ENCODE measurements at places on chromosomes 6 and 20.
A peak's percentile ranks its signal among the peaks of the same experiment; 100 is the strongest.

GRCh38 chr20:7937328-7937727 lies 2.9 kb downstream of the HAO1 start:
- no peak for DNase-seq

GRCh38 chr20:13322621-13323020 lies 101.5 kb downstream of the ISM1 start:
- no peak for DNase-seq

GRCh38 chr20:20456741-20457140 lies 88.8 kb downstream of the INSM1 start:
- DNase-seq = no peak

GRCh38 chr6:145006914-145007313 lies 721.8 kb downstream of the UTRN start:
- DNase-seq = no peak

- peak; percentile 59 for DNase-seq
Measured at GRCh38 chr6:155327326-155328073, 13.2 kb upstream of the TFB1M start.

DNA sequence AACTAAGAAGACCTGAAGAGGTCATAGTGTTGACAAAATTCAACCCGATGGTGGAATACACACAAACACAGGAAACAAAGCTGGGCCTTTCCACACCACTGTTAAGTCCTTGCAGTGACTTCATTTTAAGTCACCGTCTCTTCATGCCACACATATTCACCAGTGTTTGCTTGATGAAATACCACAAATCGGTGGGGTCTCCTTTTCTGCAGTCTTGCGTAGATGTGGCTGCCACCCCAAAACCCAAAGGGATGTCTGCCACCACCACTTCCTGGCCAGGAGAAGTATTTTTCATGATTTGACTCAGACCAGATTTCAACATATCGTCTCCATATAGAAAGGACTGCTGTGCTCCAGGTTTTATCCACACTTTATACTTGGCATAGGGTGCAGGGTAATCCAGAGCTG lies 11.0 kb upstream of the COL10A1 start:
- DNase-seq = no peak

- no peak for DNase-seq
Measured at GRCh38 chr6:81744131-81744530, 8.3 kb downstream of the TENT5A start.

- DNase-seq = no peak
Measured at GRCh38 chr6:40962241-40962640, 76.8 kb downstream of the UNC5CL start.

GRCh38 chr20:38126932-38127621 lies 38.0 kb downstream of the TGM2 start:
- peak; percentile 29 for DNase-seq

- DNase-seq = no peak
Measured at GRCh38 chr6:132131758-132132157, 180.6 kb upstream of the CCN2 start.

DNA sequence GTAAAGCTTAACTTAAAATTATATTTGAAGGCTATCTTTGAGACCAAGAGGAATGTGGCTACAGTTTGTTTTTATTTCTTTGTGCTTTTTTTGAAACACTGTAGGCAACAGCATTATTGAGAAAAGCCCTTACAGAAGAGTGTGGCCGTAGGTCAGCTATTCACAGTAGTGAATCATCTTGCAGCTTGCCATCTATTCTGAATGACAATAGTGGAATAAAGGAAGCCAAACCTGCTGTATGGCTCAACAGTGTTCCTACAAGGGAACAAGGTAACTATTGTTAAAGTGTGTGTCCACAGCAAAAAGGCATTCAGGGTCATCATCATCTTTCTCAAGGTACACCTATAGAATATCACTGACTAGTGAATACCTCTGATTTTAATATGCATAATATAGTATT lies 88.5 kb downstream of the KIZ start:
- no peak for DNase-seq

GRCh38 chr6:88004707-88005106 lies 42.9 kb upstream of the SPACA1 start:
- no peak for DNase-seq

DNA sequence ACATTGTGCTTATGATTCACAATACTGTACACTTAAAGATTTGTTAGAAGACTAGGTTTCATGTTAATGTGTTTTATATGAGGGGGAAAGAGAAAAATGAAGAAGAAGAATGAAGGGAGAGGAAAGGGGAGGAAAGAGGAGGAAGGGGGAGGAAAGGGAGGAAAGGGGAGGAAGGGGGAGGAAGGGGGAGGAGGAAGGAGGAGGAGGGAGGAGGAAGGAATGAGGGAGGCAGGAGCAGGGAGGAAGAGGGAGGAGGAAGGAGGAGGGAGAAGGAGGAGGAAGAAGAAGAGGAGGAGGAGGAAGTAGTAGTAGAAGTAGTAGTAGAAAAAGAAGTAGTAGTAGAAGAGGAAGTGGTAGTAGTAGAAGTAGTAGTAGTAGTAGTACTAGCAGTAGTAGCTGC lies 70.6 kb downstream of the COL21A1 start:
- no peak for DNase-seq

DNA sequence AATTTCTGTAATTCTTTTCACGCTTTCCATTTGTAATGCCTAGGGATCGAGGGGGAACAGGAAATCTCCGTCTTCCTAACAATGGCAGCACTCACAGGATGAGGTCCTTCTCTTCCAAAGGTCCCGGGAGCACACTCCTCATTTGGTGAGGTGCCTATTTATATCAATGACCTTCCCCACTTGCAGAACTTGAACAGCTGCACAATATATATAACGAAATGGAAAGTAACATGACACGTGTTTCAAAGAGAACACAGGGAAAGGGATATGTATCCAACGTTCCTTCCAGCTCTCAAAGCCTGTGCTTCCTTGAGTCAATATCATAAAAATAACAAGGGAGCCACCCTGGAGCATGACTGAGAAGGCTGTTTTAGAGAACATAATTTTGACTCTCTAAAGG lies 78.6 kb upstream of the RBM24 start:
- no peak for DNase-seq

DNA sequence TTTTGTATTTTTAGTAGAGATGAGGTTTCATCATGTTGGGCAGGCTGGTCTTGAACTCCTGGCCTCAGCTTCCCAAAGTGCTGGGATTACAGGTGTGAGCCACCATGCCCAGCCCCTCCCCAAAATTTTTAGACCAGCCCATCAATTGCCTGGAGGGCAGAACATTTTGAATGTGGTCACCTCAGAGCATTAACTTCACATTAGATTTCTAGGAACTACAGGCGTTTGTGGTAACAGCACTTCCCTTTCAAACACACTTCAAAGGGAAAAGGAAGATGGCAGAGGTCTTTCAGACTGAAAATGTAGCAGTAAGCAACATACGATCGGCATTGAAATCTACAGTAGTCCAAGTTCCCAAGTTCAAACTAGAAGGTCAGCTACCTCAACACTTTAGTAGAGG lies 12.3 kb upstream of the SLA2 start:
- DNase-seq = no peak

- no peak for DNase-seq
Measured at GRCh38 chr20:34213213-34213612, 28.0 kb upstream of the ASIP start.

- DNase-seq = no peak
Measured at GRCh38 chr6:157487110-157487773, 106.3 kb downstream of the ZDHHC14 start.

DNA sequence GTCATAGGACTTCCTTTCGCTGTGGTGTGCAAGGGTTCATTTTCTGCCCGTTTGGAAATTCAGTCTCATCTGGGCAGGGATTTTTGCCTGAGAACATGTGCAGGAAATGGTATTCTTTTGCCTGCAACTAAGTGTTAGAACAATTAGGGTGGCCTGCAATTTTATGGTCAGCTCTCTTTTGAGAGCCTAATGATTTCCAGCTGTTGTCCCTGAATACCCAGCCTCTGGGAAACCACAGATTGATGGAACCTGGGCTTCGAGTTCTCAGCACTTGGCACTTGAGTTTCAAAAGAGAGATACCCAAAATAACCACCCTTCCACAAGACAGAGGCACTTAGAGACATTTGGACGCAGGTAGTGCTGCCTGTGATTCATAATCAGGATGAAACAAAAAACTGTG lies 217.2 kb upstream of the FOXA2 start:
- no peak for DNase-seq

DNA sequence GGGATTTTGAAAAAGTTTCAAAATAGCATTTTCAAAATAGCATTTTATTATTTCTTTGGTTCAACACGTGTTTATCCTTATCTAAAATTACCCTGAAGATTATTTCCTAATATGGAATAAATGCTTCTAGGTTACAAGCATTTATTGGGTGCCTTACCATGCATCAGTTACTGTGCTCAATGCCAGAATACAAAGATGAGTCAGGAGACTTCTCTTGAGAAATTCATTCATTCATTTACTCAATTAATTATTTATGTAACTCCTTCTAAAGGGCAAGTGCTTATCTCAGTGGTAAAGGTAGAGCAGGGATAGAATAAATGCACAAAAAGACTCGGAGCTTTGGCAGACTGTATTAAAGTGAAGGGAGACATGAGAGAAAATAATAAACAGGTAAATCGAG lies 150.1 kb upstream of the PDE7B start:
- no peak for DNase-seq

- no peak for DNase-seq
Measured at GRCh38 chr6:21037453-21037852, 503.2 kb downstream of the CDKAL1 start.

DNA sequence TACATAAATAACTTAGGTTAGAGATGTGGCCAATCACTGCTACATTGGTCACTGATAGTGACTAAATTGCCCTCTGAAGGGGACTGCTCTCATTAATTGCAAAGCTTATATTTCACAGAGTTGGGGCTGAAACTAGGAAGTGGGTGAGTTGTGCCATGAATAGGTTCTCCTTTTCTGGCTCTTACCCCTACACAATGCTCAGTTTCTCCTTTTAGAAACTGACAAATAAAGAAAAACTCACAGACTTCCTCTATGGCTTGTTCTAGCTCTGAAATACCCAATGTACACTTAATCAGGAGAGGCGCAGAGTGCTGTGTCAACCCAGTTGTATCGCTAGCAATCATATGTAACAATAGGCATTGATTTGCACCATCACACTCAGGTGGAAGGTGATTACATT lies 41.2 kb upstream of the PROKR2 start:
- no peak for DNase-seq

- DNase-seq = no peak
Measured at GRCh38 chr6:126048635-126049034, 62.3 kb downstream of the TRMT11 start.

- no peak for DNase-seq
Measured at GRCh38 chr6:121590438-121590837, 155.0 kb downstream of the GJA1 start.

- DNase-seq = no peak
Measured at GRCh38 chr20:21436205-21436604, 38.9 kb upstream of the NKX2-4 start.

DNA sequence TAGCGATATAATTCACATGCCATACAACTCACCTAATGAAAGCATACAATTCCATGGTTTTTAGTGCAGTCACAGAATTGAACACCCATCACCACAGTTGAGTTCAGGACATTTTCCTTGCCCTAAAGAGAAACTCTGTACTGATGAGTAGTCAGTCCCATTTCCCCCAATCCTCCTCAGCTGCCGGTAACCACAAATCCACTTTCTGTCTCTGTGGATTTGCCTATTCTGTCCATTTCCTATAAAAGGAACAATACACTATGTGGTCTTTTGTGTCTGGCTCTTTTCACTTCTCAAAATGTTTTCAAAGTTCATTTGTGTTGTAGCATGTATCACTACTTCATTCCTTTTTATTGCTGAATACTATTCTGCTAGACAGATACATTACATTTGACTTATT lies 67.9 kb upstream of the TGM3 start:
- DNase-seq = no peak

DNA sequence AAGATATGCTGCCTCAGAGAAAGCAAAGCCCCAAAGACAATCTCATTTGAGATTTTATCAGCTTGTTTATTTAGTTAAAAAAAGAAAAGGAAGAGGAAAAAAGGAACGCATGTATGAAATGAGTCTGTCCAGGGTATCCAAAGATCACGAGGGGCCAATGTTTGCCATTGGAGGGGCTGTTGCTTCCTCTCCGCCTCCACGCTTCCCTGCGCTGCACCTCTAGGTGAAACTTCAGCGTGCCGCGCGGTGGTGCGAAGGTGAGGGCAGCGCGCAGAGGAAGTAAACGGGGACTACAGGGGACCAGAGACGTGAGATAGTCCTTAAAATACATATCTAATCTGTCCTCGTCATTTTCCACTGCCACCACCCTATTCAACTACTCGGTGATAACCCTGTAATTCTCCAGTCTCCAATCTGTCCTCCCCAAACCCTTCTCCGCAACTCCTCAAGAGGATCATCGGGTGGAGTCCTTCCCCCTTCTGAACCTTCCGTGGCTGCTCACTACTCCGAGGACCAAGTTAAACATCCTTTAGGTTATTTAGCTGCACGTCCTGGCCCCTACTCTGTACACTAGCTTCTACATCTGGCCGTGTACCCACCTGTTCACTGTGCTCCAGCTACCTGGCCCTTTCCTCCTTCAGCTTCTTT lies 1.1 kb upstream of the DCBLD1 start:
- DNase-seq = no peak

- no peak for DNase-seq
Measured at GRCh38 chr20:24366336-24367004, 103.0 kb upstream of the SYNDIG1 start.

GRCh38 chr6:81749707-81750106 lies 2.8 kb downstream of the TENT5A start:
- DNase-seq = no peak

GRCh38 chr6:128821116-128821515 lies 61.8 kb upstream of the LAMA2 start:
- no peak for DNase-seq

DNA sequence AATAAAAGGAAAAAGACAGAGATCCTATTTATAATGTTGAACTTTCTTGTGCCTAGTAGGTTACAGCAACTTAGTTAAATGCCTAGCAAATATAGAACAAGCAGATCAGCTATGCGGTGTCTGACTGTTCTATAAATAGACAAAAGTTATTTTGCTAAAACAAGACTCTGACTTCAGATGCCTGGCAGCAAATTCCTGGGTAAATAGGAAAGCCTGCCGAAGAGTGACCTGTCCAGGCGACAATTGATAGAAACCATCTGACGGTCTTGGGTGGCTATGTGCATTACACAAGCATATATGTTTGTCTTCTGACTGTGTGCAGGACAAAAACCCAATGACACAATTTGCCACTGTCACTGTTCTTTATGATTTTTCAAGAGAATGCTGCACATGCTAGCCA lies 38.0 kb upstream of the PDE10A start:
- no peak for DNase-seq

DNA sequence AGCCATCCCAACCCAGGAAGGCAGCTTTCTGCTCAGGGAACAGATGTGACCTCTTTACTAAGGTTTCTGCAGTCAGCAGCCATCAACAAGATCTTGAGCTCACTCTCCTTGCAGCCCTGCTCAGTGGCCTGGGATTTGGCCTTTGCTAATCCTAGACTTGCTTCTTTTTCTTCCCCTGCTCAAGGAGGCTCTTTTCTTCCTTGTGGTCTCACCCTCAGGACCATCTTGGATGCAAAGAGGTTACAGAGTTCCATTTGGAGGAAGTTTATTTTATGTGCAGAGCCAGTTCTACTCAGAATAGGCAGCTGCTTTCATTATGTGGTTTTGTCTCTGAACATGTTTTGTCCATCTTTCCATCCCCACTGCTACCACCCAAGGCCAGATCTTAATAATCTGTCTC lies 49.3 kb downstream of the RALY start:
- DNase-seq = no peak
